ENCODE measurements at places on chromosomes 12 and 14.

DNA sequence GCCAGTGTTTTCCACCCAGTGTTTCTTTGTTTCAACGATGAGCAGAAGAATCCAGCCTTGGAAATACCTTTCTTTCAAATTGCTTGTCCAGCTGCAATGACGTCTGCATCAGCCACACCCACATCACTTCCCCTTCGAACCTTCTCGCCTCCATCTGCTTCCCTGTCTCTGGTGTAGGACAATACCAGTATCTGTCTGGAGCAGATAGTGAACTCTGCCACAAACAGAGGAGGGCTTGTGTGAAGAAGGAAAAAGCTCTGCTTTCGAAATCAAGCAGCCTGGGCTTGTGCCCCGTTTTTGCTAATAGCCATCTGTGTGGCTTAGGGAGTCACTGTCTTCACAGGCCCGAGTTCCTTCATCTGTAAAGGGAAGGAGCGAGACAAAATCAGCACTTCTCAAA, 415.4 kb downstream of the ZFP36L1 start:
- DNase-seq: no peak

DNA sequence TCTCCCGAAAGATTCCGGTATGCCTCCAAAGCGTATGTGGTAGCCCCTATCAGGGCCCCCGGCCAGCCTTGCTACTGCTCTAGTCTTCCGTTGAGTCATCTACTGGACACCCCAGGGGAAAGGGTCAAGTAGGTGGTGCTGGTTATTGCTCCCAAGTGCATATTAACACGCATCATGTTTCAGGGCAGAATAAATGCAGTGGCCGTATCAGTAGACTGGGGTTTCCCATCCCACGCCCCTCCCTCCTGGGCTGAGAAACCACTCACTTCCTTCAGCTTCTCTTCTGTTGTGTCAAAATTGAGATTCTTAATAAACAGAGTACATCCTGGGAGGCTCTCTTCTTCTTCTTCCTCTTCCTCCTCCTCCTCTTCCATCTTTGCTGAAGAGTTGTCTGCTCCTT, 39.3 kb downstream of the RBM19 start:
- no peak for DNase-seq

DNA sequence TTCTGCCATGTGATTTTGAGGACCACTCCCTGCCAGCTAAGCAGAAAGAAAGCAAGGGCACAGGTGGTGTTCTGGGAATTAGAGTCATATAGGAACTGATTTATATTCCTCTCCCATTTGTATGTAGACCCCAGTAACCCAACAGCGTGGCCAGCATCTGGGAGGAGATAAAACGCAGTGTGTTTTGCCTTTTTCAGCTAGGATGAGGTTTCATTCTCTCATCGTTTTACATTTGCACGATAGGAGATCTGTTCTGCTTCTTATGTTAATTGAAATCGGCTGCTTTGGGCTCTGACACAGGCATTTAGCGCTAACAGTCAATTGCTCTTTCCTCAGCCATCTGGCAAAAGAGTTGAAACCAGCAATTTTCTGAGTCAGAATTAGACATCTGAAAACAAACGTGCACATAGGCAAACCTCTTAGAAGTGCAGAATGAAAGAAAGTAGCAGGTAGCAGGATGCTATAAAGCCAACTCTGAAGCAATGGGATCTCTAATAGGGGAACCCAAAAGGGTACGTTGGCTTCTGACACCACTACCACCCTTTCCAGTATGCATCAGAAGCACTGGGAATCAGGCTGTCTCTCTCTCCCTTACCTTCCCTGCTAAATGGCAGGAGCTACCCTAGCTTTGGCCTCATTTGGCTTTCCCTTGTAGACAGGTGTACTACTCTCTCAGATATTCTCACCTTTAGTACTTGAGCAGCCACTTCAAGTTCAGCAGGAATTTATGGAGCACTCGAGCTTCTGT, 219.1 kb downstream of the PHLDA1 start:
- no peak for DNase-seq

- no peak for DNase-seq
These were observed 20.7 kb downstream of the XRCC3 start for GRCh38 chr14:103694572-103695026.

DNA sequence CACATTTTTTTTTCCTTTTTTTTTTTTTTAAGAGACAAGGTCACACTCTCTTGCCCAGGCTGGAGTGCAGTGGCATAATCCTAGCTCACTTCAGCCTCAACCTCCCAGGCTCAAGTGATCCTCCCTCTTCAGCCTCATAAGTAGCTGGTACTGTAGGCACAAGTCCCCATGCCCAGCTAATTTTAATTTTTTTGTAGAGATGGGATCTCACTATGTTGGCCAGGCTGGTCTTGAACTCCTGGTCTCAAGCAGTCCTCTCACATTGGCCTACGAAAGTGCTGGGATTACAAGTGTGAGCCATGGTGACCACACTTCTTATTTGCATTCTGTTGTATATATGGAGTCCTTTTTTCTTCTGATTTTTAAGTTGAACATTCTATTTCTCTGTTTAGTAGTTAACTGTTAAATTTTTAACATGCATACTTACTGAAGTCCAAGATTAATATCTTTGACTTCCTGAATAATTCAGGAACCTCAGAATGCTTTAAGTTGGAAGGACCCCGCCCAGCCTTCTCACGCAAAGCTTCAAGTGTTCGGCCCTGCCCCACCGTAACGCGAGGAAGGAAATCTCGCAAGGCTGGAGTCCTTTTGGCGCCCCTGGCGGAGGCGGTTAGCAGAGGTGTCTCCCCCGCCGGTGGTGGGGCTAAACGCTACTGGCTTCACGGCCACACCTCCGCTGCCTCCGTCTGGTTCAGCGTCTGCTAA, 21.6 kb downstream of the SPATS2 start:
- no peak for DNase-seq

- no peak for DNase-seq
These were observed 7.0 kb downstream of the COL2A1 start for GRCh38 chr12:47997321-47997720.
